Stimulated activated CD4-positive, alpha-beta T cell treated with anti-CD3 and anti-CD28 coated beads, Interleukin-1b, Interleukin-23, amount 100 ng/mL, for 48 hours (primary cell): ENCODE measurements at places on chromosomes 16 and 17.
A peak's percentile ranks its signal among the peaks of the same experiment; 100 is the strongest.

- DNase-seq: no peak
These were observed 58.6 kb downstream of the ENGASE start for GRCh38 chr17:79133214-79133613.

- DNase-seq: no peak
These were observed 8.2 kb downstream of the UBE2O start for GRCh38 chr17:76444518-76445311.

DNA sequence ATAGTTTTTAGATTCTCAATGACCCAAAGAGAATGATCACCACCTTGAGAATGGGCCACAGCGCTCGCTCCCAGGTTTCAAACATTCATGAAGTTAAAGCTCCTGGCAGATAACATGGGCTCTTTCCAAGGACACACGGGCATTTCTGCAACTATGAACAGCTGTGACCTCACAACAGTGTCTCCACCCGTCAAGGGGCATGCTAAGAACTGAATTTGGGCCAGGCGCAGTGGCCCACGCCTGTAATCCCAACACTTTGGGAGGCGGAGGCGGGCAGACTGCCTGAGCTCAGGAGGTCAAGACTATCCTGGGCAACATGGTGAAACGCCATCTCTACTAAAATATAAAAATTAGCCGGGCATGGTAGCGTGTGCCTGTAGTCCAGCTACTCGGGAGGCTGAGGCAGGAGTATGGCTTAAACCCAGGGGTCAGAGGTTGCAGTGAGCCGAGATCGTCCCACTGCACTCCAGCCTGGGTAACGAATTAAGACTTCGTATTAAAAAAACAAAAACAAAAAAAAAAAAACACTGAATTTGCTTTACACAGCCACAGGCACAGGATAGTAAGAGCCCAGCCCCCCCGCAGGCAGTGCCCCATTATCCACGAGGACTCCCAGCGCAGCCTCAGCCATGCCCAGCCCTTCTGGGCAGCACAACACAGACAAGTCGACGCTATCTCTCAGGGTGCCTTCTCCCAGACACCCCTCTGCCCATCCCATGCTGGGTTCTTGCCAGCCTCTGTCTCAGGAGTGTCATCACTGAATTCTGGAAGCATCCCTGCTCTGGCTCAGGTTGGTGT, 7.2 kb downstream of the USP7 start:
- DNase-seq: no peak

GRCh38 chr16:81313701-81314602, 810 bp upstream of the GAN start:
- DNase-seq: no peak

GRCh38 chr17:6064868-6065267, 5.3 kb upstream of the WSCD1 start:
- DNase-seq: no peak

DNA sequence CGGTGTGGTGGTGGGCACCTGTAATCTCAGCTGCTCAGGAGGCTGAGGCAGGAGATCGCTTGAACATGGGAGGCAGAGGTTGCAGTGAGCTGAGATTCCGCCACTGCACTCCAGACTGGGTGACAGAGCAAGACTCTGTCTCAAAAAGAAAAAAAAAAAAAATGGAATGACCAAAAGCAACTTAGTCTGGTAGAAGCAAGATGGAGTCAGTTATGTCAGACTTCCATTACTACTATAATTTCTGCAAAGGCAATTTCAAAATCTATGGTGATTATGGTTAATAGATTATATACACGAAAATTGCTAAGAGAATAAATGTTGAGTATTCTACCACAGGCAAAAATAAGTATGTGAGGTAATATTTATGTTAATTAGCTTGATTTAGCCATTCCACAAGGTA, 32.3 kb downstream of the NOL11 start:
- no peak for DNase-seq

- DNase-seq: no peak
These were observed 66.9 kb downstream of the ZNF423 start for GRCh38 chr16:49788986-49789385.

DNA sequence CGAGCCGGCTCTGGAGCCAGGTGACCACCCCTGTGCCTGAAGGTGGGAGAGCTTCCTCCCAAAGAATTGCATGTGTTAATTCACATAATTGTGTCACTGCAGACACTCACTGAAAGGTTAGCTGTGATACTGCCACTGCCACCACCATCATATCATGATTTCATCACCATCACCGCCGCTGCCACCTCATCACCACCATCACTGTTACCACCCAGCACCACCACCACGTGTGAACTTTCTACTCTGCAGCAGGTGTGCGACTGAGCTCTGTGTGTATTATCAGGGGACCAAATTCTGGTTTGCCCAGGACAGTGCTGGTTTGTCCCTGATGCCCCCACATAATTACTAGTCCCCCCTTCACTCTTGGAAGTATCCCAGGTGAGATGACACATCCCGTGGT, 15.2 kb downstream of the BCAR1 start:
- peak; percentile 59 for DNase-seq

DNA sequence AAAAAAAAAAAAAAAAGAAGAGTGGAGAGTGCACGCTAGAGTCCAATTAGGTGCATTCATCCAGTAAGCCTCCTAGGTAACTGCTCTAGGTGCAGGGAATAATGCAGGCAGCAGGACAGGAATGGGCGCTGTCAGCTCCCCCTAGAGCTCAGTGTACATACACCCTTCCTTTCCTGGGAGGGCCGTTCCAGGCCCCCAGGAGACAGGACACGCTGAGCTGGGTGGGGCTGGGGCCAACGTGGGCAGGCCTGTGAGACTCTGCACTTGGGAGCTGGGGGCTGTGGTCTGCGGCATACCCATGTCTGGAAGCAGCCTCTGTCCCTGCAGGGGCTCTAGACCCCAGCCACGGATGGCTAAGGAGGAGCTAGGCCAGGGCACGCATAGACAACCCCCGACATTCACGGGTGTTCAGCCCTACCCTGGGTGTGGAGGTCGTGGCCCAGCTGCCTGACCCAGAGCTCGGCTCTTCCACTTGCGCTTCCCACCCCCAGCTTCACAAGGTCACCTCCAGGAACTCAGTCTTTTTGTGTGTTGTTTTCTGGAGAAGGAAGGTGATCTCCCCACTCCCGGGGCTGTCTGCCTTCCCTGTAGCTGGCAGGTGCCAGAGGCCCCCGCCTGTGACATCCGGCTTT, 1.0 kb upstream of the ANTKMT start:
- DNase-seq: no peak

DNA sequence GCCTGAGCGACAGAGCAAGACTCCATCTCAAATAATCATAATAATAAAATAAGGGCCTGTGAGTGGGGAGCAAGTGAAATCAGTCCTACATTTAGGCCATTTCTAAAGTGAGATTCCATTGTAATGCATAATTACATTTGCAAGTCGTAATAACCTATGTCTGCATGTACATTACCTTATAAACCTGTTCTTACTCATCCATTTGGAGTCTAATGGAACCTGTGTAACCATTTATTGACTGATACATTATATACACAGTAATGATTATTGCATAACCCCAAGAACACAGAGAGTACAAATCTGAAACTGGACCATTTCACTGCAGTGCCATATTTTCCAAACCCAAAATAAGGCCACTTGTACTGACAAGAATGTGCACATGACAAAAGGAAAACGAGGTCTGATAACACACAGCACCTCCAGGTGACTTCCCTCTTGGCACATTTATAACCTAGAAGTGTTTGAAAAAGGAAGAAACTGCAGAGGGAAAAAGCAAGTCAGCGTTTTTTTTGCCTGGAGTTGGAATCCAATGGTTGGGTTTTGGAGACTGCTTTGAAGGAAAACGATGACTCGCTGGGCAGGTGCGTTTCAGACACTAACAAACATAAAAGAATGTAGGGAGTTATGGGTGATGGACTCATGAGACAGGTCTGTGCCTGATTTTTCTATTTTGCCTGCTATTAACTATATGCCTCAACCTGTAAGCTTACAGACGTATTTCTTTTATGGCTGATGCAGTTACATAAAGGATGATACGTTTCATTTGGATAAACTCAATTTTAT, 63.6 kb upstream of the KIFC3 start:
- DNase-seq: no peak

DNA sequence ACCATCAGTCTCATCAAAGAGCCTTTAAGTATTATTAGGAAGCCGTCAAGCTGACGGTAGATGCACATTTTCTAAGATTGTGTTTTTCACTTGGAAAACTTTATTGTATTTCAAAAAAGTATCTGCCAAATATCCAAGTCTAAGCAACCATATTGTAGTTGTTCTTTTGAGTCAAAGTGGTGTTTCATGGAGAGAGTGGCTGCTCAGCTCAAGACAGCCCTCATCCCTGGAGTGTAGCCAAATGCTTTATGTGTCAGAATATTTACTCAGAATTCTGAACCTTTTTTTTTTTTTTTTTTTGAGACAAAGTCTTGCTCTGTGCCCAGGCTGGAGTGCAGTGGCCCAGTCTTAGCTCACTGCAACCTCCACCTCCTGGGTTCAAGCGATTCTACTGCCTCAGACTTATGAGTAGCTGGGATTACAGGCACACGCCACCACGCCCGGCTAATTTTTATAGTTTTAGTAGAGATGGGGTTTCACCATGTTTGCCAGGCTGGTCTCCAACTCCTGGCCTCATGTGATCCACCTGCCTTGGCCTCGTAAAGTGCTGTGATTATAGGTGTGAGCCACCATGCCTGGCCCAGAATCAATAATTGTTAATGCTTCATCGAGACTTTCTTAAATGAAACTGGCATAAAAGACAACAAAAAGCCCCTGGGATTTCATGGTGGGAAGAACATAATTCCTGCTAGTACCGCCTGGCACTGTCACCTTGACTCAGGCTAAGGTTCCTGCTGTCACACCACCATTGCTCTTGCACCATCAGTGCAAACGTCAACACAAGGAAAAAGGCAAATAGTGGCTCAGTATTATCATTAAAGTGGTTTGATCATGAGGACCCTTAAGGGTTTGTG, 45.5 kb downstream of the PRKCA start:
- DNase-seq: peak; percentile 47

DNA sequence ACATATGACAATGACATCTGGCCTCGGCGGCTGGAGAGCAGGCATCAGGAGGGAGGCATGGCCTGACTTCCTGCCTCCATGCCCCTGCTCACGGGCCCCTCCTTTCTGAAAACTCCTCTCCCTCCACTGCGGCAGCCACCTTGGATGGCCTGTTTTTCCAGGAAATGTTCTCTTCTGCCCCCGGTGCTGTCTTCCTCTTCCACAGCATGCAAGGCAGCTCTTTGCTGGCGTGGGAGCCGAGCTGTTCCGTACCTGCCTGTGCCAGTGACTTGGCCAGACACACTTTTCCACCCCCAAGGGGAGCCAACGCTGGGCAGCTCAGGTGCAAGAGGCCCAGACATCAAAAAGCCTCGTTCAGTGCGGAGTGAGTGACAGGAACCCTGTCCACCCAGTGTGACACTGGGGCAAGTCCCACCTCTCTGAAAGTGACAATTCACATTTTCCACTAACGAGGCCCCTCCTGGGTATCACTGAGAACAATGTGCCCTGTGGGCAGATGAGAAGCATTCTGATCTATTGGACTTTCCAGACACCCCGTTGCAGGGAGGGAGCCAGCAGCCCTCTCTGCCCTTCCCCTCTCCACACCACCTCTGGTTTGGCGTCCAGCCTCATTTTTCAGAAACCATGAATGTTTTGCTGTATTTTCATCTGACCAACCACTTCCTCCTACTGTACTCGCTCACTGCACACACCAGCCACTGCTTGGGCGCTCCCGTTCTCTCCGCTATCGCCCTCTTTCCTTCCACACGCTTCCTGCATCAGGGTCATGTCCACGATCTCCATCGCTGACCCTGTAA, 31.2 kb downstream of the NSMCE1 start:
- peak; percentile 90 for DNase-seq

DNA sequence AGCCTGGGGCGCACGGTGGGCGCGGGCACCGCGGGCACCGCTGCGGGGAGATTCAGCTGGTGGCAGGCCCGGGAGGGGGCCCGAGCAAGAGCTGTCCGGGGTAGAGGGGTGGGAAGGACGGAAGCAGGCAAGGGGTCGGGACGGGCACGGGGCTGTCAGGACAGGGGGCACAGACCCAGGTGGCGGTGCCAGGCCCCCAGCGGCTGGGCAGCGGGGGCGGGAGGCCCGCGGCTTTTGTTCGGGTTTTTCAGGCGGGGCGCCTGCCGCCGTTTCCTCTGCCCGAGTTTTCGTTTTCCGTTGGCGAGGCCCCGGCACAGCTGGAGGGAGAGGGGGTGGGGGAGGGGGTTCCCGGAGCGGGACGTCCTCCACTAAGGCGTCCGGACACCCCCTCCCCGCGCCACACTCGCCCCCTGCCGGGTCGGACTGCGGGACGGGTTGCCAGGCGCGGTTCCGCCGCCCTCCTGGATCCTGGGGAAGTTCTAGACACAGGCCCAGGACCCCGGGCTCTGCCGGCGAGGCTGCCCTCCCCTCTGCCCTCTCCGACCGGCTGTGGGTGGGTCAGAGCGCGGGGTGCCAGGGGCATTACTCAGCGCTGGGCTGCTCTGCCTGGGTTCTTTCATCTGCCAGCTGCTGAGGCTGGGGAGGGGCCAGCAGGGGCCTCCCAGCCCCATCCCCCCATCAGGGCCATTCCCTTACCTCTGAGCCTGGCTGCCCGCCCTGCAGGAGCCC, 543 bp downstream of the ARHGAP23 start:
- DNase-seq: no peak

DNA sequence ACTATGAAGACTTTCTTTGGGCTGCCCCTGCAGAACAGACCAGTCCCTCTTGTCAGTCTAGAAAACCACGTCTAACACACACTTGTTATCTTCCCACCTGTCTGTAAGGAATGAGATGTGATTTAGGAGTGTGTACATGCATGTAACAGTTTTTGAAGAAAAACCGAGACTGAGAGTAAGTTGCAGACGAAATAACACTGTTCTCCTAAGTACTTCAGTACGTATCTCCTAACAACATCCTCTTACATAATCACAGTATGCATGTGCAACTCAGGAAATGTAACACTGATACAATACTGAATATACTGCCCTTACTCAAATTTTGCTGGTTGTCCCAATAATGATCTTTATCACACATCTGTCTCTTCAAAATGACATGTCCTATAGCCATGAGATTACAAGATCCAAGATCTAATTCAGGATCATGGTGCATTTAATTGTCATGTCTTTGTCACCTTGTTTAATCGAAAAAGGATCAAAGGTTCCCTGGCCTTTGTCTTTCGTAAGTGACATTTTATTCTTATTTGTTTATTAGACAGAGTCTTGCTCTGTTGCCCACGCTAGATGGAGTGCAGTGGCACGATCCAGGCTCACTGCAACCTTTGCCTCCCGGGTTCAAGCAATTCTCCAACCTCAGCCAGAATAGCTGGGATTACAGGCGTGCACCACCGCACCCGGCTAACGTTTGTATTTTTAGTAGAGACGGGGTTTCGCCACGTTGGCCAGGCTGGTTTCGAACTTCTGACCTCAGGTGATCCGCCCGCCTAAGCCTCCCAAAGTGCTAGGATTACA, 25.6 kb downstream of the CREBBP start:
- DNase-seq: no peak

GRCh38 chr17:48528153-48528935, 2.5 kb downstream of the HOXB1 start:
- no peak for DNase-seq

- DNase-seq: no peak
These were observed 764.7 kb upstream of the KIF2B start for GRCh38 chr17:53058031-53058430.
